HCT116 (cell line): ENCODE measurements at places on chromosomes 6 and 20.

- no peak for DNase-seq
Observed at GRCh38 chr20:56842056-56842455, 212.9 kb downstream of the TFAP2C start.

- no peak for DNase-seq
Observed at GRCh38 chr6:39367700-39368099, 45.2 kb upstream of the KCNK16 start.

- DNase-seq = no peak
Observed at GRCh38 chr6:168632694-168633093, 191.7 kb downstream of the SMOC2 start.

DNA sequence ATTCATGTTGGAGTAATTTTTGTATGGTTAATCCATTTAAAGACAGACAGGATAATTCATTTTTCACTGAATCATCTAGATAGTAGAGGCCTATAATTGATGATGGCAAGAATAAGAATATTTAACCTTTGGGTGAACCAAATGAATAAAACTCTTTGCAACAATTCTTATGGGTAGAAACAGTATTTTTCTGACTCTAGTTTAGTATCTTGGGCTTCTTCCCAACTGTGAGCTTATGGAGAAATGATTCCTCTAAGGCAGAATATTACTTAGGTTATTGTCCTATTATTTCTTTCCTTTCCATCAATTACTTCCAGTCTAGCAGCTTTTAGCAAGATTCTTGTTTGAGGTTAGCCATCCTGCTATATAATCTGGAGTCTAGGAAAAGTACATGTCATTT is 734.9 kb upstream of the FLRT3 start:
- DNase-seq = no peak

DNA sequence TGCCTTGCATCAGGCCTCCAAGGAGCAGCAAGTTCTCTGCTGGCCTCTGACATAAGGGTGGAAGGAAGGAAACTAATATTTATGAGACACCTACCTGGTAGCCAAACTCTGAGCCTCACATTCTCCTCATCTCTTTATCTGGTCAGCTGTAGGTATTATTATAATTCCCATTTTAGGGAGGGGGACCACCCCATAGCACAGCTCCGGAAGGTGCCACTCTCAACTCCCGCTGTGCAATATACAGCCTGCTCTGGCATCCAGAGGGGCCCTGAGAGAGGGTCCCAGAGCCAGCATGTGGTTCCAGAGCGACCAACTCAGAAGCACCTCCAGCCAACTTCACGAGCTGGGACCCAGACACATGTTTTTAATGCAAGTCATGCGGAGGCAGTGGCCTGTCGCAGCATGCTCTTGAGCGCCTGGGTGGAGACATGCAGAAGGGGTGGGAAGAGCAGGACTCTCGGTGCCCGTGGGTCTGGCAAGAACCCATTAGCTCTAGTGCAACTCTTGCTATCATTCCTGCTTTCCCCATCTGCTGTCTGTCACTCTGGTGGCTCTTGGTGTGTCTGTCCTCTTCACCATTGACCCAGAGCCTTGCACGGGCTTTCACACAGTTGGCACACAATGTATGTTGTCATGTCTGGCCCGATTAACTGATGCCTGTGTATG is 15.0 kb upstream of the MYMX start:
- DNase-seq = no peak

GRCh38 chr6:40910260-40910893 is 128.6 kb downstream of the UNC5CL start:
- no peak for DNase-seq

DNA sequence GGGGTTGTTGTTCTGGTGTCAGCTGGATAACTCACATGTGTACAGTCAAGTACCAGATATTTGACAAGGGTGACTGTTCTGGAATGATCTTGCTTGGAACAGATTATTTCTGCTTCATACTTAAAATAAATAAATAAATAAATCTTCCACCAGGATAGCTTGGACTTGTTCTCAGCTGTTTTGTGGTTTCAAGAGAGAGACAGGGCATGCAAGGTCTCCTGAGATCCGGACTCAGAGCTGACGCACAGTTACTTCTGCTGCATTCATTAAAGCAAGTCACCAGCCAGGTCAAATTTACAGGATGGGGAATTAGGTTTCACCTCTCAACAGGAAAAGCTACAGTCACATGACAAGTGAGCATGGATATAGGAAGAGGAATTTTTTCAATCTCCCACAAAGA is 285.0 kb upstream of the SPTLC3 start:
- DNase-seq = no peak

GRCh38 chr20:59690101-59690500 is 85.8 kb downstream of the PHACTR3 start:
- no peak for DNase-seq

- DNase-seq = no peak
Observed at GRCh38 chr6:22059946-22060345, 236.9 kb downstream of the PRL start.

- DNase-seq = no peak
Observed at GRCh38 chr6:123016431-123017103, 20.5 kb downstream of the CLVS2 start.

DNA sequence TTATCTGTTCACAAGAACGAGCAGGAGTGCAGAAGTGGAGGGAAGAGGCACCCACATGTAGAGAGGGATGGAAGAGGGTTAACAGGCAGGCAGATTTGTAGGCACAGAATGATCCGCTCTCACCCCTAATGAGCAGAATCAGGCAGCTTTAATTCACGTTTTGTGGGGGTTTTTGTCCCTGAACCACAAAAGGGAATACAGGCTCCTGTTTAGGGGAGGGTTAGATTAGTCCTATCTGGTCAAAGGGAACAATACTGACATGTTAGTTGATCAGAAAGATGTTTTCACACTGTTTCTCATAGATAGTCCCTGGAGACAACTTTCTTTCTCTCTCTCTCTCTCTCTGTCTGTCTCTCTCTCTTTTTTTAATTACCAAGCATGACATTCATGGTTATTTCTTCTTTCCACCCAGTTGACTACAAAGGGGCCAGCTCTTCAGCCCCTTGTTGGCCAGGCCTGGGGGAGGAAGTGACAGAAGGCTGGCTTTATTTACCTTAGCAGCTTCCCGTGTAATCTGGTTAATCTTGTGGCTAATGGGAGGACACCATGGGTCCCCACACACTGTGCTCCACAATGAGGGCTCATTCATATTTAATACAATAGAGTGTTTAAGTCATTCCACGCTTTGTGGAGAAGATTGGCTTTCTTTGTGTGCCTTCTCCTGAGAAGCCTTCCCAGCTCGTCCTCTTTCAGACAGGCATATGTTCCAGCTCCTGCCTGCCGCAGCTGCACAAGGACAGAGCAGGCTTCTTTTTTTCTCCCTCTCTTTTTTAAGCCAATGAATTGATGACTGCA is 958.8 kb downstream of the TFAP2A start:
- no peak for DNase-seq

GRCh38 chr6:57143690-57144089 is 28.4 kb upstream of the BAG2 start:
- DNase-seq = no peak
